Fibroblast of skin of abdomen (primary cell): ENCODE measurements at places on chromosomes 3 and 15.
A peak's percentile ranks its signal among the peaks of the same experiment; 100 is the strongest.

DNA sequence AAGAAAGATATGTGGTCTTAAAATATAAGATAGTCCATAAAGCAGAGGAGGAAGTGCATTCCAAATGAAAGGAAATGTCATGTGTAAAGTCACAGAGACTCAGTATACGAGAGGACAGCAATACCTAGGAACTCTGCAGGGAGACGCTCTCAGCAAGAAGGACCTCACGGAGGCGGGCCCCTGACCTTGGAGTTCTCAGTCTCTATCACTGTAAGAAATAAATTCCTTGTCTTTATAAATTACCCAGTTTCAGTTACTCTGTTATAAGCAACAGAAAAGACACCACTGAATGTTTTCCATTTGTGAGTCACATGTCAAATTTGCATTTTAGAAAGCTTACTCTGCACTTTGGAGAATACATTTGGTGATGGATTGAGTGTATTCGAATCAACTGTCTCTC is 140.6 kb downstream of the GBE1 start:
- DNase-seq: no peak

- no peak for DNase-seq
Observed at GRCh38 chr3:63607716-63608115, 44.8 kb upstream of the SNTN start.

GRCh38 chr3:174219738-174220137 is 639.4 kb upstream of the NAALADL2 start:
- peak; percentile 4 for DNase-seq

- no peak for DNase-seq
Observed at GRCh38 chr3:150589759-150590158, 13.4 kb upstream of the SELENOT start.

DNA sequence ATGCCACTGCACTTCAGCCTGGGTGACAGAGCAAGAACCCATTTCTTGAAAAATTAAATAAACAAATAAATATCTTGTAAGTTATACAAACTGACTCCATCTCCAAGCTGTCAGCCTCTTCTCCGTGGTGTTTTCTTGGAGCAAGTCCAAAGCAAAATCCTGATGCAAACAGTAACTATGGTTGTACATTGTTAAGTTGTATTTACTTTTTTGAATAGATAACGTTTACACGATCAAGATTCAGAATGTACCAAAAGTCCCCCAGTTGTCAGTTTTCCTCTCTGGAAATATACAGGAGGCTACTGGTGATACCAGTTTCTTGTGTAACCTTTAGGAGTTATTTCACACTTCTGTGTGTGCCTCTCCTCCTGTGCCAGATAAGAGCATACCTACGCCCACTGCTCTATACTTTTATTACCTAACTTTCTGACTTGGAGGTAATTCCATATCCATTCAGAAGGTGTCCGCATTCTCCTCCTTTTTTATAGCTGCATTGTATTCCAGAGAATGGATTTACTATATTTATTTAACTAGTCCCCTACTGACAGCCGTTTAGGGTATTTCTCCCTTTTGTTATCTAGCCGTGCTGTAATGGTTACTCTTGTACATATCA is 14.2 kb downstream of the CMTM7 start:
- no peak for DNase-seq

GRCh38 chr3:56404884-56405283 is 63.4 kb downstream of the ERC2 start:
- DNase-seq: no peak

GRCh38 chr3:42166214-42166613 is 75.1 kb downstream of the TRAK1 start:
- no peak for DNase-seq

GRCh38 chr3:14880447-14881106 is 61.8 kb downstream of the FGD5 start:
- no peak for DNase-seq

- DNase-seq: peak; percentile 35
Observed at GRCh38 chr15:88621789-88622604, 857 bp downstream of the AEN start.

GRCh38 chr15:94199725-94200124 is 31.6 kb upstream of the MCTP2 start:
- no peak for DNase-seq

- DNase-seq: no peak
Observed at GRCh38 chr15:68299436-68299835, 21.9 kb downstream of the FEM1B start.

GRCh38 chr3:123728014-123728413 is 143.2 kb upstream of the HACD2 start:
- DNase-seq: no peak

- DNase-seq: peak; percentile 77
Observed at GRCh38 chr15:67146875-67147381, 81.5 kb downstream of the SMAD3 start.

DNA sequence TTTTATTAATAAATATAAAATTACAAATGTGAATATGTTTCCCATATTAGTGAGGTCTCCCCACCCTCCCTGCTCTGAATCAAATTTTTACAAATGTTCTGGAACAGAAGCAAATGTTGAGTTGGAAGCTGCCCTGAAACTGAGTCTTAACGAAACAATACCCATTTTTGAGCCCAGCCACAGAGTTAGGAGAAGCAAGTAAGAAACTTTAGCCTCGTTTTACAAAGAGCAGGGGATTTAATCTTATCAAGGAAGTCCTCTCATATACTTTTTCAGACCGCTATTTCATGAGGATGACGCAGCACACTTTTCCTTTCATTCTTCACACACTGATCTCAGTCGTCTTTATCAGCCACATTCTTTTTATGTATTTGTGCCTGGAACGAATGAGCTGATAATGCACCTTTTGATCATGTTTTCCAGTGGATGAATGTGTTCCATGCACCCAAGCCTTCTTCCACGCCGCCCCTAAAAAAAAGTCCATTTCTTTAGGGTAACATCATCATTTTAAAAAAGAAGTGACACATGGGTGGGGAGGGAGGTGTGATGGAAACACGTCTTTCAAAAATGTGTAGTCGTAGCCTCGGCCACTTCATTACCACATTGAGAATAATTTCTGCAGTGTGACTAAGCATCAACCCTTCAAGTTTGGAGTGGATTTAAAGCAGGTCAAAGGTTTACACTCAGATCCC is 48.1 kb downstream of the SETMAR start:
- DNase-seq: peak; percentile 25

- peak; percentile 71 for DNase-seq
Observed at GRCh38 chr3:124007186-124007585, 15.3 kb upstream of the ROPN1 start.

GRCh38 chr3:25604107-25604805 is 60.5 kb downstream of the TOP2B start:
- DNase-seq: peak; percentile 85

DNA sequence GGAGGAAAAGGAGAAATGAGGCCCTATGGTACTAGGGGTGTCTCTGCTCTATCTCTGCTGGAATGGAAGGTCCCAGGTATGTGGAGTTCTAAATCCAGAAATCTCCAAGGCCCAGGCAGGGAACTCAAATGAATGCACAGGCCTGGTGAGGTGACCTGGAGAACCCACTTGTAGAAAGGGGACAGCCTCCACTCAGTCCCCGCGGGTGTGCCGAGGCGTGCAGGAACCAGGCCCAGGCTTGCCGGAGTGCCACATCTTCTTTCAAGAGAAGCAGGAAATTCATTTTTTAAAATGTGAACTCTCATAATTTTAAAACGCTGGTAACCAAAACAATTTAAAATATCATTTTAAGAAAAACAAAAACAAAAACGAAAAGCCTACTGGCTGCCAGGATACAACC is 32.2 kb upstream of the ADCY5 start:
- DNase-seq: no peak

- DNase-seq: no peak
Observed at GRCh38 chr15:60720493-60721256, 241.7 kb upstream of the ICE2 start.

GRCh38 chr3:172931746-172932285 is 181.3 kb downstream of the ECT2 start:
- no peak for DNase-seq
